Stimulated activated CD8-positive, alpha-beta memory T cell treated with anti-CD3 and anti-CD28 coated beads, Interleukin-2, amount 100 ng/mL, for 1 hour (primary cell): ENCODE measurements at places on chromosomes 6 and 20.

DNA sequence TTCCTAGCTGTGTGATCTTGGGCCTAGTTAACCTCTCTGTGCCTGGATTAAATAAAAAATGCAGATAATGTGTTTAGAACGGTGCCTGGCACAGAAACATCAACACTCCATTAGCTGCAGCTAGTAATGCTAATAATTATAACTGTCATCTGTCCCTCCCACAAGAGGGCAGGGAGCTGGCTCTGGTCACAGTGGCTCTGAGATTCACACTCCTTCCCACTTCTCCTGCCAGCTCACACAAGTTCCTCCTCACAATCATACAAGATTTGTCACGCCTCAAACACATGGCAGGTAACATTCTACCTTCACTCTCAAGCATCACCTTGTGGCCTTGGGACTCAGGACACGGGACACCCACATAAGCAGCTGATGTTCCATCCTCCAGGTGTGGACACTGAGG lies 2.4 kb downstream of the ADA start:
- no peak for DNase-seq

- no peak for DNase-seq
Observed at GRCh38 chr6:158868122-158868480, 48.9 kb upstream of the EZR start.

DNA sequence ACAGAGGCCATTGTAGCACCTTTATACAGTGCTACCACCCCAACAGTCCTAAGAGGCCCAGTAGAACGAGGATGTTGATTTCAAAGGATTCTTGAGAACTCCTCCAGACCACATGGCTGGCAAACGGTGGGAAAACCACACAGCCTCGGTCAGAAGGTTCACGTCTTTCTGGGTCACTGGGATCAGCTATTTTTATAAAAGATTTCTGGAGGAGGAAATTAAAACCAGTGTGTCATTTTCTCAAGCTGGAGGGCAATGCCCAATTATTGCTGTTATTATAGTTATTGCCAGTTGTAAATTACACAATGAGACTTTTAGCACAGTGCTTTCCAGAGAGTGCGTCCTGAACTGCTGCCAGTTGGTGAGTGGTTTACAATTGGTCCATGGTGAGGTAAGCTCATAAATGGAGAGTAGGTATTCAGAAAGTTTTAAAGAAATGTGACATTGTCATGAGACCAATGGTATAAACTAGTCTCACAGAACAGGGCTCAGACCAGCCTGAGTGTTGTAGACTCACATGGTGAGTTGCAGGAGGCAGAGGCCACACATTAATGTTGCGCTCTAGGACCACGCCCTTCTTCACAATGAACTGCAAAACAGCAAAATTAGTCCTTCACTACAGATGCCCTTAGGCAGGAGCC lies 8.4 kb upstream of the PPP1R14C start:
- DNase-seq, result no peak

DNA sequence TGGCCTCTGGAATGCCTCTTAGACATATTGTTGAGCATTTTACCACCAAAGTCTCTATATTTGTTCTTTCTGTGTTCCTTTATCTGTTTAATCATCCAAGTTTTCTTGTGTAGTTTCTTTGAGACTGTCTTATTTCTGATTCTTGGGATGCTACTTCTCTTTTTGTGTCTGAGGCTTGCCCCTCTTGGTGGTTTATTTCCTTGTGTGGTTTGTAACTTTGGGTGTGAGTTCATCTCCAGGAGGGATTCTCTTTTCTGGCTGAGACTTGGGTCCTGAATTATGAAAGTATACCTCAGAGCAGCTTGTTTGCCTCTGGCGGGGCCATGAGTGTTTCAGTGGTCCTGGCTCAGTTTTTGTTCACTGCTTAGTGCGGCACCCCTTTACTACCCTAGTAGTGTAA lies 33.9 kb downstream of the PPARD start:
- no peak for DNase-seq

DNA sequence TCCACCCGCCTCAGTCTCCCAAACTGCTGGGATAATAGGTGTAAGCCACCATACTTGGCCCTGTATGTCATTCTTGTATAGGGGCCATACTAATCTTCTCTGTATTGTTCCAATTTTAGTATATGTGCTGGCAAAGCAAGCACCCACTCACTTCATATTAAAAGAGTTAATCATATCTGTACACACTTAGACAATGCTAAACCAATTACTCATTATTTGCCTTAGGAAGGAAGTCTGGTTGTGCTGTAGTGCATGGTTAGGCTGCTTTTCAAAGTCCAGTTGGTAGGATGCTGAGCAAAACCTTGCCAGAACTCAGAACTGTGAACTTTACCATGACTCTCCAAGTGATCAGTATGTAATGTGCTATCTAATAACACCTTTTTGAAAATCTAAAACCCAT lies 88.6 kb downstream of the LIN28B start:
- DNase-seq, result no peak

- DNase-seq, result no peak
Observed at GRCh38 chr6:109170333-109170732, 75.0 kb downstream of the CEP57L1 start.

DNA sequence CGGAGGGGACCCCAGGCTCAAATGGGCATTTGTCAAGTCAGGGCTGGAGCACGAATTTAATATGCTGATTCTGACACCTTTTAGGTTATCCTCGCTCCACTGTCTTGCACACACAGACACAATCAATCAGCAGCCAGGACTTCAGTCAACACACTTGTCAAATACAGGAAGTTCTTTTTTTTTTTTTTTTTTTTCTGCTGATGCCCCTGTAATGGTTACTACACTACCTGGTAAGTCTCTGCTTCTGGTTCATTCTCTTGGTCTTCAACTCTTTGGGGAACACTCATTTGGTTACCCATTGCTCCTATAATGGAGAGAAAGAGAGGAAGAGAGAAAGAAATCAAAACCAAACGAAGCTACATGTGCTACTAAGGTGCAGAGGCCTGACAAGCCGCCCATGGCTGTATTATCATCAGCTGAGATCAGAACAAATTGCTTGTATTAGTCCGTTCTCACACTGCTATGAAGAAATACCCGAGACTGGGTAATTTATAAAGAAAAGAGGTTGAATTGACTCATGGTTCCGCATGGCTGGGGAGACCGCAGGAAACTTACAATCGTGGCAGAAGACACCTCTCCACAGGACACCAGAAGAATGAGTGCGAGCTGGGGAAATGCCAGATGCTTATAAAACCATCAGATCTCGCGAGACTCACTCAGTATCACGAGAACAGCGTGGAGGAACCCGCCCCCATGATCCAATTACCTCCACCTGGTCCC lies 11.8 kb downstream of the BCAS1 start:
- DNase-seq, result no peak

DNA sequence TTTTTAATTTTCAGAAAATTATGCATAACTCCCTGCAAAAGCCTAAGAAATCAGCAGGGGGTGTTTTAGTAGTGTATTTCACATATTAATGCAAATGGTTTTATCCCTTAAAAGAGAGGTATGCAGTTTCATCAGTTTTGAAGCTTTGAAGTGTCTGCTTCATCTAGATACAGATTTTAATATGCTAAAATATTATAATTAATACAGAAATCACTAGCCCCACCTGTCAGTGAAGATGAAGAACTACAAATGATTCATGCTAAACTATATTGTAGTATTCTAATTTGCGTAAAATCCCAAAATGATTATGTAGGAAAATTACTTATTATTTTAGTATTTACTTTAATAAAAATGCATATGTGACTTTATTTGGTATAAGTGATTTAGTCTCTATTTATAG lies 2.9 kb upstream of the TFB1M start:
- no peak for DNase-seq

- DNase-seq, result no peak
Observed at GRCh38 chr6:73699676-73700459, 3.9 kb downstream of the CD109 start.

- no peak for DNase-seq
Observed at GRCh38 chr6:39818695-39819094, 26.5 kb downstream of the DAAM2 start.

DNA sequence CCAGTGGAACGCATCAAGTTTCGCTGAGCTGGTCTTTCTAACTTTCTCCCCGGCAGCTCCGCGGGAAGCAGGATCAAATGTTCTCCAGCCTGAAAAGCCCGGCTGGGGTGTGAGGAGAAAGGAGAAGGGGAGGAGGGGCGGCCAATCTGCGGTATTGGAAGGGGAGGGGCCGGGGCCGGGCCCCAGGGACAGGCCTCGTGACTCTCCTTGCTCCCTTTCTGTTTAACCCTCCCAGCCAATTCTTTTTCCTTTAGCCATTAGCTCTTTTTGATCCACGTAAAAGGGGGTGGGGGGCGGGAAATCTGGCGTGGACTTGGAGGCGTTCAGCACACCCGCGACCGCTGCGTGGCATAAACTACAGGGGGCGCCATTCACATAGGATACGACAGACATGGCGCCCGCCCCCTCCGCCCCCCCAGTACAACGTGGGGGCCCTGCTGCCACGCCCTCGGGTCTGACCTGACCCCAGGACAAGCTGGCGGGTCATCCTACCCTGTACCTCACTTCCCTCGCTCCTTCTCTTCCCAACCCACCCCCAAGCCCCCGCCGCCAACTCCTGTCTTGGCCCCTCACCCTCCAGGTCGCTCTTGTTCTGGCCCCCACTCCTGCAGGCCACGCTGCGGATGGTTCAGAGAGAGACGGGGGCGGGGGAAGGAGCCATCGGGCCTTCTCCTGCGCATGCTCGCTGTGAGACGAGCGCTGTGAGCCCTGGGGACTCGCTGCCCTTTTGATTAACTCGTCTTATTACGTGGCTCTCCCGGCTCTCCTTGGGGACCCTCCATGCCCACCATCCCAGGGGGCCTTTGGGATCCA lies 7.8 kb upstream of the MDGA1 start:
- peak; percentile 49 for DNase-seq

DNA sequence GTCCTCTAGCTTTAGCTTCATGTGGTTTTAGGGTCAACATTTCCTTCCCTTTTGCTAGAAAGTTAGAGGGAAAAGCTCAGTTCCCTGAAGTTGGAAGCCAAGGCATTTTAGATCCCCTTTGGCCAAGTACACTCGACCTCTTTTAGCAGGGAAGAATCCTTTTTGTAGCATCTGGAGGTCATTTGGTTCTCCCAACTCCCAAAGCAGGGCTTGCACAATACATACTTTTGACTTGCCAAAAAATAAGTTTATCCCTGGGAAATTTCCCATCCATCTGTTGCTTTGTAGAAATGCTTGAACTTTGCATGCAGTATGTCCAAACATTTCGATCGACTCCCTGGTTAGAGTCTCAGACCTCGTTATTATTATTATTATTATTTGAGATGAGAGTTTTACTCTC lies 4.6 kb upstream of the EDEM2 start:
- DNase-seq, result no peak

GRCh38 chr20:37240337-37241067 lies 21.1 kb downstream of the GHRH start:
- DNase-seq, result no peak

GRCh38 chr20:47276251-47276650 lies 80.2 kb downstream of the ZMYND8 start:
- DNase-seq, result no peak

- no peak for DNase-seq
Observed at GRCh38 chr6:44058617-44059358, 68.5 kb downstream of the MRPL14 start.

DNA sequence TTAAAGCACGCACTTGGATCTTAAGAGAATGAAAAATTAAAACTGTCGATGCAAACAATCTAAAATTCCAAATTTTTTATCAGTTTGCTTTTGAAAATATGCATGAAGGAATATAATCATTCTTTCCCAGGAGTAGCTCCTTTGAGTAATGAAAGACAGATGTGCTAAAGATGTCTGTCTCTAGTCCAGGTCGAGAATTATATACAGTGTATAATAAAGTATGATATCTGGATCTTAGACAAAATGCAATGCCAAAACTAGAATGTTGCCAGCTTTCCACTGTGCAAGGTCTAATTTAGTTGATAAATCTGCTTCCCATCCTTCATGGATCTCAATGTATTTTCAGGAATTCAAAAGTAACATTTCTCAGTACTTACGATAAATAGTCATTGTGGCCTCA lies 65.1 kb upstream of the ADGRG6 start:
- no peak for DNase-seq

GRCh38 chr6:160355001-160355400 lies 6.8 kb downstream of the SLC22A3 start:
- DNase-seq, result no peak

DNA sequence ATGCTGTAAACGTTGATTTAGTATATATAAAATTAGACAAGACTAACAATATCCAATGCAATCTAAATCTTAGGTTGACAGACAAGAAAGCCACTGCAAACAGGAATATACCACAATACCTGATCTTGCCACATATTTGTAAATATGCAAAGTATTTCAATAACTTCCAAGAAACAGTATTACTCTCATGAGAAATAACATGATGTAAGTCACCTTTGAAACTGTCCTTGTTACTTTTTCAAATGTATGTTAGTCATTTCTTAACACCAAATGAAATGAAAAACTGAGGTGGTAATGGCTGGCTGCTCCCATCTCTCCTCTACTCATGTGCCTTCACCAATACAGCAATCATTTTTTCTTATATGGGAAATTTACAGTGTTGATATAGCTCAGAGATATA lies 118.7 kb downstream of the ATG5 start:
- DNase-seq, result no peak

GRCh38 chr20:33704197-33704924 lies 15.7 kb downstream of the PXMP4 start:
- no peak for DNase-seq

- DNase-seq, result no peak
Observed at GRCh38 chr6:26121141-26122004, 34.1 kb downstream of the HFE start.

- DNase-seq, result peak; percentile 48
Observed at GRCh38 chr20:25090492-25091429, 8.8 kb upstream of the VSX1 start.

GRCh38 chr6:79810871-79811270 lies 136.5 kb downstream of the ELOVL4 start:
- DNase-seq, result no peak

DNA sequence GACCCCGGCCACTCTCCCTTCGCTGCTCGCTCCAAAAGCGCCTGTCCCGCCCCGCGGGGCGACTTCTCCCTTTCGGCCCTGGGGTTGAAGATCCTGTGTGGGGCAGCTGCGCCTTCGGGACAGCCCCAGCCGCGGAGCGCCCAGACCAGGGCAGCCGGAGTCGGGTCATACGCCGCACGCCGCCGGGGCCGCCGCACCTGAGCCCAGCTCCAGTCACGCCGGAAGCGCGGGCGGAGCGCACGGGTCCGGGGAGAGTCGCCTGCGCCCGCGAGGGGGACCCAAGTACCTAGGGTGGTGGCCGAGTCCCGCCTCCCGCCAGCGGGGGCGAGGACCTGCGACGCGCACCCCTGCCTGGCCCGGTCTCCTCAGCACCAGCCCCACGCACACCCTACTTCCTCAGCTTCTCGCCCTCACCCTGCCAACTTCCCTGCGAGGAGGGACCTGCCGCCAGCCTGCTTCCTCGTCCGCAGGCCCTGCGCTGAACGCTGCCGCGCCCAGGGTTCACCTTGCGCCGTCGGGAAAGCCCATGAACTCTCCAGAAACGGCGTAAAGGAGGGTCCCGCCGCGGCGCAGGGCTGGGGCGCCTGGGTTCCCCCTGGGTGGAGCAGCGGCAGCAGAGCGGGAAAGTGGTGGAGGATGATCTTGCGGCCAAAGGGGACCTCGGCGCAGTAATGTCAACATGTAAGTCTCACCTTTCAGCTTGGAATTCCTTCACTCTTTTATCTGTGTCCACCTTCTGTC lies at the start of gene ADGRG6:
ADGRG6 (plus strand) TSS at position 357 of the 741 bp plus-strand sequence; CDS start at position 680, 323 bp downstream.
- DNase-seq, result peak; percentile 4
